ENCODE measurements at places on chromosomes 13 and 19.

DNA sequence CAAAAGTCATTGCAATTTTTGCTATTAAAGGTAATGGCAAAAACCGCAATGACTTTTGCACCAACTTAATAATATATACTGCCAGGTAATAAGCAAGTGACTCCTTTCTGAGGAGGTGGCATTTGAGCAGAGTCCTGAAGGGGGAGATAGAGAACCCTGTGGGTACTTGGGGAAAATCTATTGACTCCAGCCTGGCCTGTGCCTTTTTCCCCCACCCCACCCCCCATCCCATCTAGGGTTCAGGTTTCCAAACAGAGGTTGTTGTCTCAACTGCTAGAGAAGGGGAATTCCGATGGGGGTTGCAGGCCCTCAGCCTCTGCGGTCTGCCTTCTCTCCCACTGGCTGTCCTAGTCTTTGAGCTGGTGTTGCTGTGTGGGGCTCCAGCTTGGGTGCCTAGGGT, 11.5 kb downstream of the S1PR2 start:
- DNase-seq, result peak; percentile 69

DNA sequence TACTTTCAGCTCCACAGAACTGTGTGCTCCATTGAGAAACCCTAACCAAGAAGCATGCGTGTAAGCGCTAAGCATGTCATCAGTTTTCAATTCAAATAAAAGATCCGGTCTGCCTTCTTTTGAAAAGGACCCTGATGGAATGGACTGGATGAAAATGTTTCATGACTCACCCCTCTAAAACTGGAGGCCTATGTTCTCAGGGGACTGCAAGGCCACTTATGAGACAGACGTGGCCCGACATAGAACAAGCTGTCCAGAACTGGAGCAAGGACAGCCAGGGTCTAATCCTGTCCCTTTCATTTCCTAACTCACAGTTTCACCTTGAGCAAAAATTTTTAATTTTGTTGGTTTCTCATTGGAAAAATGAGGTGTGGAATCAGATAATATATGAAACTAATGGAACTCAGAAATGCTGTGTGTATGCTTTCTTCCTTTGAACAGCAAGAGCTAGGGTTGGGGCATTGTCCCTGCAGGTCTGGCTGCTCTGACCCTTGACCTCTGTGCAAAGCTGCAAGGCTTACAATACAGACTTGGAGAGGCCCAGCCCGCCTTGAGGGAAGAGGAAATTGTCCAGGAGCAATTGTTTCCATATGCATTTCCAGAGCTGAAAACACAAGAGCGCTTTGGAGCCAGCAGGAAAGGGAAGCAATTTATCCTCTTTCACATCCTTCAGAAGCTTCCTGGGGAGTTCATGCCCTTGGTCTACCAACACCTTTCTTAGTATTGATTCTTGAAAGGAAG, 553.4 kb upstream of the KLF12 start:
- DNase-seq, result no peak

GRCh38 chr19:3024509-3024869, 4.6 kb downstream of the TLE2 start:
- no peak for DNase-seq

DNA sequence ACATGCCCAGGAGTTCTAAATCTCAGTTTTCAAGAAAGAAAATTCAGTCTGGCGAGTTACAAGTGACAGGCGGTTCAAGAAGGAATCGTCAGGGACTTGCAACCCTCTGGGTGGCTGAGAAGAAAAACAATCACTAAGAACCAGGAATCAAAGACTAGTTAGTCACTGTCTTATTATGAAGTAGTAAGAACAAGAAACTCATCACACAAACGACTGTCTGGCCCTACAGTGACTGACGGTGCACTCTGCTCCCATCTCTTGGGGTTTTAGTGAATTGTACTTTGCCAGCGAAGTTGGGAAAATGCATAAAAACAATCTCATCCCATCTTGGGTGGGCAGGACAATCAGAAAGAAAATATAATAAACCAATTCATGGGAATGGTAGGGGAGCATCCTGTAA, 63.7 kb upstream of the SACS start:
- no peak for DNase-seq

- DNase-seq, result no peak
Measured at GRCh38 chr13:113531041-113531873, 40.7 kb upstream of the DCUN1D2 start.

- no peak for DNase-seq
Measured at GRCh38 chr13:24244802-24245201, 64.6 kb upstream of the C1QTNF9 start.

GRCh38 chr13:102900193-102900608, 54.4 kb downstream of the ERCC5 start:
- no peak for DNase-seq

DNA sequence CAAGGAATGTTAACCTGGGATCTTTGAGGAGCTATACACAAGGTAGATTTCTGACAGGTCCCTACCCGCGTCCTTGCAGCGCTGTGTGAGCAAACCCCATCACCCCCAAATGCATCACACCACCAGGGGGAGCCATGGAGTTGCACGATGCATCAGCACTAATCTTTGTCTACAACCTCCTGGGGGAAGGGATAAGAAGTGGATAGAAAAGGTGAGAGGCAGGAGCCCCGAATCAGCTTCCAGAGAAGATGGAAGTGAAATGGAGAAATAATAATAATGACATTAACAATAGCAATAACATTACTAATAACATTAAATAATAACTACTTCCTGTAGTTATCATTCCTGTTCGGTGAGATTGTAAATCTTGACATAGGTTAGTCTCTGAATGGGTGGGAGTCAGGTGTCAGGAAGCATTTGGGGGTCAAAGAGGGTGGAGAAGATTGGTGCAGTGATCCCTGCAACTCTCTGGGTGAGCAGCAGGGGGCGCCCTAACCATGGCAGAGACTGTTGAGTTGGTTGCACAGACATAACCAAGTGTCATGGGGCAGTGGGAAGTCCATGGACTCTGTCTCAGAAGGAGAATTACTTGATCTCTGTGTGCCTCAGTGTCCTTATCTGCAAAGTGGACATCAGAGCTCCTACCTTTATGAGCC, 16.5 kb downstream of the SIGLEC7 start:
- peak; percentile 66 for DNase-seq

DNA sequence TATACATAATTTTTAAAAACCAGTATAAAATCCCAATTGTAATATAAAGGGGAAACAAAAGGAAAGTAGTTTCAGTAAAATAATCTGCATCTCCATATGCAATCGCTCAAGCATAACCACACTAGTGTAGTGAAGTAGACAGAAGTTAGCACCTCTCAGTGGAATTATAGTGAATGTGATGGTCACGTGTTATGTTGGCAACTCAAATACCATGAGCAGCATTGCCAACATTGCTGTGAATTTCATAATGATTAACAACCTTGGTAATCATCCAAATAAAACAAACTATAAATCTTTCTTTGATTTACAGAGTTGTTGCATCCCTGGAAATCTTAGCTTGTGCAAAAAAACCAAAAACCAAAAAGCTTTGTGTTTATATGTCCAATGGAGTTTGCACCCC, 77.3 kb upstream of the SIAH3 start:
- no peak for DNase-seq

DNA sequence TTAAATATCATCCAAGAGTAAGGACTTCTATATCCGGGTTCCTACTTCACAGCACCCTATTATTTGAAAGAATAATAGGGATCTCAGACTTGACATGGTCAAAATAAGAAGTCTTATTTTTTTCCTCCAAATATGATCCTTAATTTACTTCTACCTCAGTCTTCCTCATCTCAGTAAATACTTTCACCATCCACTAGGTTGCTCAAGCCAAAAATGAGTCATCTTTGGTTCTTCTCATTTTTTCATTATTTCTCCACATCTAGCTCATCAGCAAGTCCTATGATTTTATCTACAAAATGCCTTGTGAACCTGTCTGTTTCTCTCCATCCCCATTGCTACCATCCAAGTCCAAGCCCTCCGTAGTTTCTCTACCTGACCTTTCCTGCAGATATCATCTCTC, 121.9 kb upstream of the GJB6 start:
- no peak for DNase-seq

GRCh38 chr19:53504885-53505284, 33.1 kb upstream of the ZNF331 start:
- DNase-seq, result no peak

- no peak for DNase-seq
Measured at GRCh38 chr19:37874784-37875183, 31.6 kb downstream of the WDR87 start.

DNA sequence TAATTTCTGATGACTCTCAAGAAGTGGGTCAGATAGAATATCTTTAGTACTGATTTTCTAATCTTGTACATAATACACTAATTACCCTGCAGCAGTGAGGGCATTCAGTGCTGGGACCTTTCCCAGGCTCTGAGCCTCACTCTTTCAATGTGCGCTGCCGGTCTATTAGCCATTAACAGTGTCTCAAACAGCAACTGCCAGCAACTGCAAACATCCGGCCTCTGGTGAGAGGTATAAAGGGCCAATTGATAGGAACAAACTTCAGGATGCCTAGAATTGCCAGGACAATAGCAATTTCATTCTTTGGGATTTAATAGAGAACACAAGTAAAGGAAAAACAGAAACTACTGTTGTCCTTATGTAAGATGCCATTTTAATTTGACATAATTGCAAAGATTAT, 604.4 kb upstream of the SPRY2 start:
- no peak for DNase-seq

DNA sequence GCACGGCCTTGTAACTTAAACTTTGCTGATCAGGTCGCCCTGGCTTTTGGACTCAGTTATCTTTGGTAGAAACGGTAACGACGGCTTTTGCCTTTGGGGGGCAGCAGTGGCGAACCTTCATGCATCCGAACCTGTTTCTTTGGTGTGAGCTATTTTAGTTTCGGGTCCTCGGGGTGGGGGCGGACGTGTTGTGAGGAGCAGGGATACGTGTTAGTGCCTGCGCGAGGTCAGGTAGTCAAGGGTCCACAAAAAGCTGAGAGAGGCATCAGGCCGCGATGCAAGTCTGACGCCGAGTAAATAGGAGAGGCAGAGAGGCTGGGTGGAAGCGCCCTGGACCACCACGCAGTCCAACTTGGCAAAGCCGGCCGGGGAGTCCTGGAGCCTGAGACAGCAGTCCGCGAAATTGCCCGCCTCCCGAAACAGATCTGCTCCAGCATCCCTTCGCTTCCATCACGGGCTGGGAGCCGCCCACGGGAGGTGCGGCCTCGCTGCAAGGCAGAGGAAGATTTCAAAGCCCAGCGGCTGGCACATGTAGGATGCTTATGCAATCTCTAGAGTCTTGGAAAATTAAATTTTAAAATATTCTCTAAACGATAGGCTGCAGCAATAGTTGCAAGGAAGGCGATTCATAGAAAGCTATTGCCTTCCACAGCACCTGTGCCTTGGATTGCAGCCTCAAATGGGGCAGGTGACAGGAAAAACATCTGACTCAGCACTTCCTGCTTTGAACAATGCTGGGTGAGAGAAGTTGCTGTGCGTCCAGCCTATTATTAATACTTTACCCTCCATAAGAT, 4.6 kb upstream of the TPP2 start:
- peak; percentile 76 for DNase-seq
